Occipital lobe (tissue), 3 donors: ENCODE measurements at places on chromosomes 2 and 18.

GRCh38 chr18:11162462-11162861, 13.1 kb upstream of the PIEZO2 start:
- DNase-seq = no peak

DNA sequence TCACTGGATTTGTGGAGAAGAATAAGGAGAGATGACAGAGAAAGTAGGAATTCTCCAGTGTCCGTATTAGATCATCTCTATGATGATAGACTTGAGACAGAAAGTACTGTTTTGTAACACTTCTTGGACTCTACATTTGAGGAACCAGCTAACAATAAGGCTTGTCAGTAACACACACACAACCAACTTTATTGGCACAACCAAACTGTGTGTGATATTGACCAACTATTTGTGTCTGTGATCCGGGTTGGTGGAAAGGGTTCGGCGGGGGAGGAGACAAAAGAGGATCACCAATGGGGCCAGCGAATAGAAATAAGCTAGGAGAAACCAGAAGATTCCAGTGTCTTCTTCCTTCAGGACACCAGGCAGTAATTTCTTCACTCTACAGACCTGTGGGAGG, 79.8 kb downstream of the MARCHF4 start:
- DNase-seq = no peak

GRCh38 chr2:58875436-58875835, 634.3 kb upstream of the FANCL start:
- peak; percentile 40 for DNase-seq

- DNase-seq = no peak
Observed at GRCh38 chr2:103809415-103809814, 1044.5 kb upstream of the POU3F3 start.

- no peak for DNase-seq
Observed at GRCh38 chr2:234492717-234493485, 4.0 kb downstream of the ARL4C start.

DNA sequence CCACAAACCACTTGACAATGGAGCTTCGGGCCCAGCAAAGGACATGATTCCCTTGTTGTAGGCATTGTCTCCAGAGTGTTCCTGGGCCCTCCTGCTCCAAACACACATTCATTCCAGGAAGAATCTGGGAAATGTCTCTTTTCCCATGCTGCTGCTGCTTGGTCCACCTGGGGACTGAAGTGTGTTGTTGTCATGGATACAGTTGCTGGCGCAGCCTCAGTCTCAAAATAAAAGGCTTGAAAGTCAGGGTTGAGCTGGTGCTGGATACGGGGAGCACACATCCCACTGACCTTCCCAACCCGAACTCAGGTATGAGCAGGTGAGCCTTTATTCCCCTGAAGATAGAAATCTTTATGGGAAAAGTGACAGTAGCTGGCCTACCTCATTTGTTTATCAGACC, 30.6 kb upstream of the SPP2 start:
- DNase-seq = no peak
